Stimulated activated naive CD8-positive, alpha-beta T cell treated with anti-CD3 and anti-CD28 coated beads, Interleukin-15, Interleukin-2, amounts not matched to agents 100 U/mL and 50 U/mL, for 24 hours (primary cell): ENCODE measurements at places on chromosomes 3 and 15.

DNA sequence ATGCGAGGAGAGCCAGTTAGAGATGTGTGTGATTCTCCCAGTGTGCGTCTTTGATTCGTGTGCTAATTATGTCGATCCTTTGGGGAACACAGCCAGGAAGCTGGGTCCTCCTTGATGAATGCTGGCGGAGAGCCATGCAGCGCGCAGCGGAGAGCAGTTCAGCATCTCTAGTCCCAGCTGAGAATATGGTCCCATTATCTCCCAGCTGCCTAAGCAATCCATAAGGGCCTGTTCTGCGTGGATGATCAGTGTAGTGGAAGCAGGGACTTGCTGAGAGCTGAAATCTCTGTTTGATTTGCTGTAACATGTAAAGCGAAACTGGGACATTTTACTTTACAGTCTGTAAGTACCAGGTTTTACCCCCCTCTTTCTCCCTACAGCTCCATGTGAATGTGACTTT is 412.7 kb downstream of the CNTN4 start:
- no peak for DNase-seq

DNA sequence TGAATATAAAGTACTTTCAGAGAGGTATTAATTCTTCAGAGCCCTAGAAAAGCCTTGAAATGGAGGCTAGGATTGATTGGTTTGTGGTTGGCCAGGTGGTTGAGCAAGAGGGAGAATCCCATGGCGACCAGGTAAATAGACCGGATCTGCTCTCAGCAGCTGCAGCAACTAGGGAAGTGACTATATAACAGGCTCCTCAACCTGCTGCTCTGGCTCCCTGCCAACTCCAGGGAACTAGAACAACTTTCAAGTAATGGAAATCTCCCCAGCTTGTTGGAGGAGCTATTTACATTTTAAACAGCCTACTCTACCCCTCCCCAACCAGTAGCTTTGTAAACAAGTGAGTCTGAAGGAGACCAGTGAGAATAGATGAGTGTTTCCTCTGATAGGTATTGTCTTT is 121.8 kb upstream of the CADM2 start:
- DNase-seq, result no peak

GRCh38 chr15:78290222-78290621 is 9.2 kb downstream of the SKIC8 start:
- DNase-seq, result no peak

- DNase-seq, result no peak
Measured at GRCh38 chr15:45794304-45794703, 159.5 kb downstream of the SQOR start.

DNA sequence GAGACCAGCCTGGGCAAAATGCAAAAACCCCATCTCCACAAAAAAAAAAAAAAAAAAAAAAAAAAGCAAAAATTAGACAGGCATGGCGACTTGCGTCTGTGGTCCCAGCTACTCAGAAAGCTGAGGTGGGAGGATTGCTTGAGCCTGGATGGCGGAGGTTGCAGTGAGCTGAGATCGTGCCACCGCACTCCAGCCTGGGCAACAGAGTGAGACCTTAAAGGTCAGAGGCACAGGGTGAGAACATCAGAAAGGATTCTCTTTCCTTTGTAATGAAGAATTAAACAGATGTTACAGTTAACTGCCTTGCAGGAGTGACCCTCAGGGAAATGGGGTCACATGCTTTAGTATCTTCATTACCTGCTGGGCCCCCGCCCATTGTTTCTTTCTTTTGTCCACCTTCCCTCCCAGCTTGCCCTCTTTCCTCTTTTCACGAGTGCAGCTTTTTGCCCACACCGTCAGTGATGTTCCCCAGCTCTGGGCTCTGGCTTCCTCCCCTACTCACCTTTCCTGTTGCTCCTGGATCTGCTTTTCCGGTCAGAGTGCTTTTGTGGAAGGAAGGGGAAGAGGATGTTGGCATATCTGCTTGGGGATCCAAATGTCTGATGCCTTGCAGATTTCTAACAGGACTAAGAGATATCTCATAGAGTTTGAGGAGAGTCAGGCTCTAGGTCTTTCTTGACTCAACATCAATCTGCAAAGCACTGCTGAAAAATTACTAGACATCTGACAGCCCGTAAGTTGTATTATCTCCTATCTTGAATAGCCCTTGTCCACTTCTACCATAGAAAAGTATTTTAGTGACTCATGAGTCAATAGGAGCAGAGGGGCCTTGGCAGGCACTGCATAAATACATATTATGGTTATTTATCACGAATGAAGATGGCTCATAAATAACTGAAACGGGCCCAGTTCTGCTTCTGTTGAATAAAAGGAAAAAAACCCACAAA is 35.6 kb upstream of the NDUFB4 start:
- no peak for DNase-seq

GRCh38 chr3:180093535-180093934 is 56.8 kb upstream of the PEX5L start:
- DNase-seq, result no peak

- DNase-seq, result no peak
Measured at GRCh38 chr15:69100821-69101220, 59.6 kb upstream of the GLCE start.

DNA sequence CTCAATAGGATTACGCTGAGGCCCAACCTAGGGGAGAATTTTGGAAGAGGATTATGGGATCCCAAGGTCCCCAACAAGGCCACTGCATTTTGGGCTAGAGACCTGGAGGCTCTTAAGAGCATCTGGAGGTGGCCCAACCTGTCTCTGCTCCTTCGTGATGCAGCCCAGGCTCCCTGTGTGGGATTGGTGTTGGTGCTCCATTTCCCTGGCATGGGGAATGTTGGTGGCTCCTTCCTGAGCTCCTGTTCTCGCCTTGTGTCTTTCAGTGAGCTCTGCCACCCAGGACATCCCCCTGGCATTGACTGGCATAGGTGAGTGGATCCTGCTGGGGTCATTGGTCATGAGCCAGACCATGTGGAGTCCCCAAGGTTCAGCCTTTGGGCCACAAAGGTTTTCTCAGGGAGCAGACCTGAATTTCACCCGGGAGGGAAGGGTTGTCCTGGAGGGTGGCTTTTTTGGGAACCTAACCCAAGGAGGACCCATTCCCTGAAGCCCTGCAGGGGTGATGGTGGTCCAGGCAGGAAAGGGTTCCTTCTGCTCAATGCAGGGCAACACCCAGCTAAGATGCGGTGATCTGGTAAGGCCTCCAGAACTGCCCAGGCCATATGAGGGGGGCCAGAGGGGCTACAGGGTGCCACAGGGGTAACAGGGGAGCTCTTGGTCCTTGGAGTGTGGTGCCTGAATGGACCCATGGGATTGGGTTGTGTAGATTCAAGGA is 202.5 kb downstream of the UBE3A start:
- DNase-seq, result no peak

GRCh38 chr3:53079147-53079546 is 33.3 kb upstream of the SFMBT1 start:
- DNase-seq, result no peak

GRCh38 chr15:55969582-55969981 is 23.8 kb downstream of the NEDD4 start:
- DNase-seq, result no peak

GRCh38 chr3:29247088-29247745 is 33.7 kb upstream of the RBMS3 start:
- DNase-seq, result no peak

DNA sequence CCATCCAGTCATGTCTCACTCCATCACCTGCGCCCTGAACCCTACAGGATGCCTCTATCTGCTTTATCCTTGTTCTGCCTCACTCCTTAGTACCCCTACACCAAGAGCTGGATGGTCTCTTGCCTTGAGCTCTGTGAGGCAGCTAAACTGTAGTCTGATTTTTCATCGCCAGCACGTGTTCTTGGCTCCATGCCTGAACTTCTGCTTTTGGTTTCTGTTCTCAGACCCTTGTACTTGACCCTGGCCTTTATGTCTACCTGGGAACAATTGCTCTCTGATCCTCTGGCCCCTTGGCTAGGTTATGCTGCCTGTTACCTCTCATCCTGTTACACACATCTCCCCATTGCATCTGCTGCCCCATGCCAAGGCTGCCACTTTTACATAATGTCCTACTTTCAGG is 318.0 kb upstream of the LMCD1 start:
- no peak for DNase-seq

DNA sequence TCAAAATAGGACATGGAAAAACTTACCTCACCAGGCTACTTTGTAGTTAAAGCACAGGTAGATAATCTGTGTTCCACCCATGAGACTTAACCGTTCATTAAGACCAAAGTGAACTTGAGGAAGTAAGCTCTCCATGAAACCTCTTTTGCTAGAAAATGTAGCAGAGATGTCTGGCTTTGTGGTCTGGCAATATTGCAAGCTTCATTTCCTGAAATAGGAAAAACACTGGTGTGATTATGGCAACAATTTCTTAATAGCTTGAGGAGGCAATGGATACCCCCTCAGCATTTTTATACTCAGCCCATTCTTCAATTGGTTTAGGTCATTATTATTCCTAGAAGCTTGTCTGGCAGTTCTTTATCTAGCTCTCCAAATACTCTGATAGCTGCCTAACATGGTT is 957.3 kb downstream of the IGSF11 start:
- DNase-seq, result no peak

- peak; percentile 81 for DNase-seq
Measured at GRCh38 chr15:75452364-75452864, 924 bp upstream of the SIN3A start.

GRCh38 chr3:150783920-150784746 is 21.2 kb upstream of the SIAH2 start:
- DNase-seq, result no peak

GRCh38 chr3:1832395-1832794 is 266.3 kb upstream of the CNTN4 start:
- DNase-seq, result no peak

DNA sequence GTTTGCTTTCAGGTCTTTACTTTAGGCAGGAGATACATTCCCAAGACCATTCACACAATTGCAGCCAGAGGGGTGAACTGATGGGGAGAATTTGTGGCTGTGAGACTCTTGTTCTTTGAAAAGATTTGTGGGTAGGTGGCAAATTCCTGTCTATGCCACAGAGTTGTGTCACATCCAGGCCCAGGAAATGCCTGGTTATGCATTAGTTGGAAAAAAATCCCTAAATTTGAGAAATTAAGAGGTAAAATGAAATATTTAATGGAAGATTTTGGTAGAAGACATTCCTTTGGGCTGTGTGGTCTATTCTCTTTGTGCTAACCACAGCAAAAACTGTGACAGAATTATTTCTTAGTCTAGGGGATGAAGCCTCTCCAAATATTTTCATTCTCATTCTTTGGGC is 28.8 kb downstream of the SAMMSON start:
- no peak for DNase-seq

- DNase-seq, result peak; percentile 69
Measured at GRCh38 chr3:52310861-52311575, 5.1 kb upstream of the DNAH1 start.

GRCh38 chr3:57943525-57944495 is 64.4 kb upstream of the FLNB start:
- no peak for DNase-seq

GRCh38 chr3:171330938-171331337 is 129.3 kb downstream of the TNIK start:
- no peak for DNase-seq

- no peak for DNase-seq
Measured at GRCh38 chr3:31924610-31925270, 56.3 kb downstream of the OSBPL10 start.

DNA sequence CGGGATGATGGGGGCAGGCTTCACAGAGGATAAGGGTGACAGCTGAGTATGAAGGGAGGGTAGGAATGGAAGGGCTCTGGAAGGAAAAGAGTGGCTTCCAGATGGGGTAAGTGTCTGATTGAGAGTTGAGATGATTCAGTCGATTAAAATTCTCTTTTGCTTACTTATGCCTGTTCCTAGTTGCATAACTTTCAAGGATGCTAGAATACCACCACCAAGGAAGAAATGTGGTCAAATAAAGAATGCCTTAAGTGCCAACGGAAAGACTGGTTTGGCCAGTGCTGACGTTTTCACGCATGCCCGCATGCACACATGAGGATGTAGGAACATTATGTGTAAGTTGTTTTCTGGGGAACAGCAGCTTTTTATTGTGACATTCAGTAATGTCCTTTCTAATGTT is 263.4 kb upstream of the WNT5A start:
- no peak for DNase-seq

DNA sequence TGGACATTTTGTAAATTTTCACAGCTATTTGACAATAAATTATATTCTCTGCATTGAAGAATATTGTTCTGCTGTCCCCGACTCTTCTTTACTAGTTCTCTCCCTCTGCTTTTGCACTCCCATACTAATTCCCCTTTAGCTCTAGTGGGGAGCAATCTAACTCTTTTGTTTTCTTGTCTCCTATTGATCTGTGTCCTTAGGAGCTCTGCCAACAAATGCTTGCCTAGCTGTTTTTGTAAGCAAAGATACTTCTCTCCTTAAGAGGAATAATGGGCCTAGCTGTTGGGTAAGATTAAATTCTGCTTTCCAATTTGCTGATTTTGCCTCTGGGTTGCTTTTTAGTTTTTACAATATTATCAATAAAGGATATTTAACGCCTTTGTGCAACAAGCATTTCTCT is 17.7 kb downstream of the ADAMTSL3 start:
- DNase-seq, result no peak

DNA sequence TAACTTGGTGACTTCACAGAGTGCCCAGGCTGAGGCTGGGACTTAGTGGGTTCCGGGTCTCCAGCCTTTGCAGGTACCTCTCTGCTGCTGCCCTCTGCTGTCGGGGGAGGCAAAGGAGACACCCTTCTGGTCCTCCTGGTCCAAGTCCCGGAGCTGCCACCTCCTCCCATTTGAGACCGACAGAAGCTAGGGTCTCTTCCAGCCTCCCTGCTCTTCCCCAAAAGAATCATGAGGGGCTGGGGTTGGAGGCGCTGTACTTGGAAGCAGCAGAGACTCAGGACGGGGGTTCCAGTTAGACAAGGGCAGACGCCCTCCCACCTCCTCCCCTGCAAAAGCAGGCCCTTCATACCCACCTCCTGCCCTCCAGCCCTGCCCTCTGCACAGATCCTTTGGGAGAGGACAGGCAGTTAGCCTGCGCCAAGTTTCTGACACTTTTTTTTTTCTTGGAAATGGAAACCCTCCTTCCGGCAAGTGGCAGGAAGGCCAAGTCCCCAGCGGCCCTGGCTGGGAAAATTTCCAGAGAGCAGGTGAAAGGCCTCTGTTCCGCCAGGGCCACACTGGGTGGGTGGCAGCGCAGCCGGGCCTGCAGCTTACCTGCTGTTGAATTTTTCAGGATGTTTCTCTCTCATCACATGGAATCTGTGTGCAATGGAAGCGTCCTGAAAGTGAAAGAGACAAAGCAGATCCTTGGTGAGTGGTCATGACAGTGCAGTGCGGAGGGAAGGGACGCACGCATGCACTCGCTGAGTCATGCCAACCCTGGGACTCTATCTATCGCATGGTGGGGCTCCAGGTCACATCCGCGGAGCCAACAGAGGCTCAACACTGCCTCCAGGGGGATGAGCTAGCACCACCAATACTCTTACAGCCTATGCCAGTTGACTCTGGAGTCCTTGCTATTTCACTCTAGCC is 119.9 kb downstream of the DGKG start:
- peak; percentile 65 for DNase-seq
